Left cardiac atrium (tissue), 4 donors: ENCODE measurements at places on chromosomes 2 and 18. TPM values are rescaled to one million over a fixed set of nuclear protein-coding genes. Genes with fewer than 3 reads are reported as not detected.

The RNF125 gene
- total RNA-seq: 3.5 TPM

DNA sequence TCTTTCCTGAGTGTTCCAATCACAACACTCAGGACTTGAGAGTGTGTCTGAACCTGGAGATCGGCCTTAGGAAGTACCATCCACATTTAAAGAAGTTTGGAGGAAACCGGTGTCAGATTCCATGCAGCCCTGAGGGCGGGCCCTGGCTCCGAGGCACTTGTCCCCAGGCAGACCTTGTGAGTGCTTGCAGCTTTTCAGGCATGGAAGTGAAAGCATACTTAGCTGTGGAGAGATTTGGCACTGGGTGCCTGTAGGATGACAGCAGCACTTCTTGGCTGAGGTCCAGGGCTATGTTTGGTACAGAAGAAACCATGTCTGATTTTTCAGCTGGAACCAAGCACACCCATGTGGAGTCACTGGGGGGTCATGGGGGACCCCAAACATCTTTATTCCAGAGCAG, 230.8 kb downstream of the SEPTIN10 start:
- peak; percentile 78 for DNase-seq

GRCh38 chr2:226984750-226985582, 149.1 kb downstream of the RHBDD1 start:
- DNase-seq: no peak

DNA sequence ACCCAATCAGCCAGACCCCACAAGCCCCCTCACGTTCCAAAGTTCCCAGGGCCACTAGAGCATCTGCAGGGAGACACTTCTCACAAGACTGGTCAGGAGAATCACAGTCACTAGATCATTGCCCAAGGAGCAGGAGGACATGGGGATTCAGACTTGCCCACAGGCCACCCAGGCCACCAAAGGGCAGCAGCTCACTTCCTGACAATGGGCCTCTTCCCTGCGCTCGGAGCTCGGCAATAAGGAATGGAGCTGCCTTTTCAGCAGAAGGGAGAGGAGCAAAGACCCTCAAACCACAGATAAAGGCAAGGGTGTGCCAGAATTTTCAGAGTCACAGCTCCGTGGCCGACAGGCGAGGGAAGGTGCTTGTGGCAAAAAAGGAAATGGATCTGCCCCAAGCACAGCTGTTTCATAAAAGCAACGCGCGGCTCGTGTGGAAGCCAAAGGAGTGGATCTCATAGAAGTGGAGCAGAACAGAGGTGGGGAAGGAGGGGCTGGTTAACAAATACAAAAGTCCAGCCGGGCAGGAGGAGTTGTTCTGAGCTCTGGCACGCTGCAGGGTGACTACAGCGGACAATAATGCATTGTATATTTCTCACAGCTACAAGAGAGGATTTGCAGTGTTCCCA, 72.1 kb downstream of the EDAR start:
- DNase-seq: no peak

The KIF3C gene
- 5.3 TPM for total RNA-seq

DNA sequence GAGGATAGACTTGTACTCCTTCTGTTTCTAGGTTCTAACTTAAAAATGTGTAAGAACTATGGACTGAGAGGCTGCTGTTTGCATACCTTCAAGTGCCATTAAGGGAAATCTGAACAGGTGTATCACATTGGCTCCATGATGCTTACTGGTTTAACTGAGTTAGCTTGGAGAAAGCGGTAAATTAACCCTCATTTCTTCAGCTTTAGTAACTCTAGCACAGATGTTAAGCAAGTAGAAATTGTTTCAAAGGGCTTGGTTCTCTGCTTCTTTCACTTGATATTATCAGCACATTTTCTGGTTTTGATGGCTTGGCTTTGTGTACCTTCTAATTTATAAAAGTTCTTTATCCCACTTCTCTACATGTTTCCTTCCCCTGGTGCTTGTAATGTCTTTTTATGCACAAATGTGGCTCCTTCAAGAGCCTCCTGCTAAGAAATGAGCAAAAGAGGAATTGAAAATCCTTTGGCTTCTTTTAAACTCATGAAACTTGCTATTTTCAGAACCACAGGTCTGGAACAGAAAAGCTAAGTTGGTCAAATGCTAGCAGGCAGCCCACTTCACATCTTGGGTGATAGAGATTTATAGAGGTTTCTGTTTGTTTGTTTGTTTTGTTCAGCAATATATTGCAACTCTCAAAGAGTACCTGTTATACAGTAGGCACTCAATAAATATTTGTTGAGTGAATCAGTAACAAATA, 249.9 kb upstream of the THUMPD2 start:
- no peak for DNase-seq

The RSAD2 gene
- 8.0 TPM for total RNA-seq

The MROH2A gene
- not detected for total RNA-seq

DNA sequence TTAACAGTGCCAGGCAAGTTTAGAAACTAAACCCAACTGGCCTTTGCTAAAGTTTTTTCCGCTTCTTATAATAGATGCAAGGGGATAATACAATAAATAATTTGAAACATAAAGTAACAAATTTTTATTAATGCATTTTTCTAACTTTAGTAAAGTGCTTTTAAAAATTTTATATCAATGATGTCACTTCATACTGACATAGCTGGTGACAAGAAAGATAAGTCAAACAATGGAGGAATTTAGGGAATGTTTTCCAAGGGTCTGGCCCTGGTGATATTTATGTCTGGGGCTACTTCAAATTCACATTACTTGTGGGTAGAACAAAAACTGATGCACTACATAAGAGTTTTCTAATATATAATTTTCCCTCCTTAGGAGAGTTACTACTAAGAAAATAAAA, 61.2 kb upstream of the CBLN2 start:
- DNase-seq: no peak

DNA sequence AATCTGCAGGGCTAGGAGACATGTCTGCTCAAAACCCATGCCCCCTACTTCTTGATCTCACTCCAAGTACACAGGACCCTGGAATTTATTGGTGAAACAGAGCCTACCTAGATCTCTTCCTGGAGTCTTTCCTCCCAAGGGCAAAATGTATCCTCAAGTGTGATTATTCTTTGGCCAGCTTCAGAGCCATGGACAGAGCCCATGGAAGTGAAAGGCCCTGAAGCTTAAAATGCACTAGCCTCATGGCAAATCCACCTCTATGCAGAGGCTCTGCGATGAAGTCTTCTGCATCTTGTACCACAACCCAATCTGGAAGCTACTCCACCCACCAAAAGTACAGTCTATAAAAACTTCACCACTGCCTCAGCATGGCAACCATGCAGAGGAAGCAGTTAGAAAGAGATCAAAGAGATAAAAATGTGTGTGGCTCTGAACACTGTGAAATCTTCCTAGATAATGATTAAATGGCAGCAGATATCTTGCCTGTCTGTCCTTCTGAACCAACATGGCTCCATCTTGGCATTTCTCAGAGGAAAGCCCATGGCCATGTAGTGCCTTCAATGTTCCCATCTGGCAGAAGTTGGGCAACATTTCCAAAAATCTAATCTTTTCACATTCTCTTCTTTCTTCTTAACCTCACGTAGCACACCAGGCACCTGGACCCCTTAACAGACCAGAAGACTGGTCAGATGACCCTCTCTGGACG, 142.9 kb upstream of the KLF7 start:
- DNase-seq: no peak

GRCh38 chr2:33511141-33511540, 34.7 kb downstream of the RASGRP3 start:
- DNase-seq: no peak

The ACVR2A gene
- total RNA-seq: 13.4 TPM

DNA sequence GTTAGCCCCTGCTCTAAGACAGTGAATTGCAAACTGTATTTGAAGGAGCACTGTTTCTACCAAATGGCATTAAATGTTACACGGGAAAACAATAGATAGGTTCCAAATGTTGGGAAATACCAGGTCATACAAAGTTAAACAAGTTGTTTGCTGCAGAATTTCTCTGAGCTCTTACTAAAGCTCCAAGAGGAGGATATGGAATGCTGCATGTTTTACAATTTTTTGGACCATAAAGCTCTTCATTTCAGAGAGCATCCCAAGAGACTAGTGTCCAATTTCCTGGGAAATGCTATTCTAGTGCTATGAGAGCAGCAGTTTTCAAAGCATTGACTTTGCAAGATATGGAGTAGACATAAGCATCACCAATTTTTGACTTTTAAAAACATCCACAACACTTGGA, 155.6 kb upstream of the CCDC68 start:
- no peak for DNase-seq

GRCh38 chr18:50172367-50172766, 22.6 kb downstream of the MYO5B start:
- DNase-seq: no peak

- no peak for DNase-seq
Measured at GRCh38 chr2:240439698-240440151, 4.3 kb downstream of the GPC1 start.

DNA sequence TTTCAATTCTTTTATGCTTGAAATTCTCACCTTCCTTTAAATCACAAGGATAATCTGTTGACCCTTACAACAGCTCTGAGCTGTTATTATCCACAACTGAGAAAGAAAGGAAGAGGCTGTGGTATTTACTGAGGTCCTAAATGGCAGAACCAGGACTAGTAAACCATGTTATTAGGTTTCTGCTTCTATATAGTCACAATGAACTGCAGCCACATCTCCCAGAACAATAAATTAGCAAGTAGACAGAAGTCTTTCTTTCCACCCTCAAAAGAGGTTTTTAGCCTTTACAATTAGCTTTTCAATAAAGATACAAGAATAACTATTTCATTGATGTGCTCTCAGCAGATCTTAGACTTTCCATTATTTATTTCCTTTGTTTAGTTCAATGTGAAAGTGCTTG, 374.2 kb downstream of the NRXN1 start:
- DNase-seq: no peak

The PSME4 gene
- total RNA-seq: 37.8 TPM

The RNMT gene
- 39.1 TPM for total RNA-seq

- DNase-seq: no peak
Measured at GRCh38 chr2:63893163-63893562, 51.5 kb downstream of the UGP2 start.

- no peak for DNase-seq
Measured at GRCh38 chr2:204604061-204604460, 58.8 kb downstream of the PARD3B start.

- DNase-seq: no peak
Measured at GRCh38 chr2:26579025-26579722, 62.0 kb downstream of the CIB4 start.

- no peak for DNase-seq
Measured at GRCh38 chr2:236956641-236957040, 129.0 kb upstream of the COPS8 start.

The OSR1 gene
- 59.7 TPM for total RNA-seq

DNA sequence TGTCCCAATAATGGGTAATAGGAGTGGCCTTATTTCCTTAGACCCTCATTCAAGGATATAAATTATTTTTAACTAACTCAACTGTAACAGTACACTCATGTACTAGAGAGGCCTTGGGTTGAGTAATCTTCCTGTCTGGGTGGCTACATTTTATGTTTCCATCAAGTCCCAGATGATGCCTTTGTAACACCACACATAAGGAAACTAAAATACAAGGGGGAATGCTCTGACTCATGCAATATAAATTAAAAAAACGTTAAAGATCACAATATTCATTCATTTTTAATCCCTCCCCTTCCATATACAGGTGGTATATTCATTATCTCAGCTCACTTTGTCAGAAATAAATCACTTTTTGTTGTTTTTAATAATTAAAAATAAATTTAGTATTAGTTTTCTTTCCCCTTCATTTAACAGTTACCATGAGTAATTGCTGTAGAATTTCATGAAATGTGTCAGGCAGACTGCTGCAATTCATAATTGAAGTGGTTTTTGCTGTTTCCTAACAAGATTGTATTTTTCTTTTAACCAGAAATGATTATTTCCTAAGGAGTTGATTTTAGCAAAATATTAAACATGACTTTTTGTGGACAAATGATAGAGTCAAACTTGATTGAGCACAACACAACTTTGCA, 1403.6 kb downstream of the SUCLG1 start:
- no peak for DNase-seq

The AMER3 gene
- not detected for total RNA-seq

- no peak for DNase-seq
Measured at GRCh38 chr2:55518841-55519165, 715 bp upstream of the CFAP36 start.

The ARHGAP15 gene
- total RNA-seq: 7.2 TPM
